Esophagus squamous epithelium (tissue), 5 donors: ENCODE measurements at places on chromosomes 7 and 10.

GRCh38 chr7:104934665-104935064, 79.3 kb upstream of the KMT2E start:
- no peak for DNase-seq

- DNase-seq: no peak
Observed at GRCh38 chr7:159172400-159172799, 27.7 kb upstream of the VIPR2 start.

DNA sequence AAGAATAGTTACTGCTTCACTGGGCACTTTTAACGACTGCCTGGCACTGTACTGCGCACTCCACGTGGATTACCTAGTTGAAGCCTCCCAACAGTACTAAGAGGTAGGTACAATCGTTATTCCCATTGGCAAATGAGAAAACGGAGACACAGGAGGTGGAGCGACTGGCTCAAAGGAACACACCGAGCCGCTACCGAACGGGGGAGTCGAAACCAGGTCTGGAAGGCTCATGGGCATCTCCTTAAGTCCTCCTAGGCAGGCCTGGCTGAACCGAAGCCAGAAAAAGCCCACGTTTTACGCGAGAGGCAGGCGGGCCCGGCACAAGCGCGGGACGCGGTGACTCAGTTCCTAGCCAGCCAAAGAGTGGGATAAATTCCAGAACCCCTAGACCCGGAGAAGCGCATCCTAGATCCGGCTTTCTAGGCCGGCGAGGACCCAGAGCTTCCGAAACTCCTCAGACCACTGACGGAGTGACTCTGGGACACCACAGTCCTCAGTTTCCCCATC, 472 bp downstream of the PDAP1 start:
- no peak for DNase-seq

GRCh38 chr10:77669892-77670291, 32.3 kb upstream of the KCNMA1 start:
- DNase-seq: no peak

- DNase-seq: no peak
Observed at GRCh38 chr10:103792547-103792946, 62.8 kb downstream of the SH3PXD2A start.

DNA sequence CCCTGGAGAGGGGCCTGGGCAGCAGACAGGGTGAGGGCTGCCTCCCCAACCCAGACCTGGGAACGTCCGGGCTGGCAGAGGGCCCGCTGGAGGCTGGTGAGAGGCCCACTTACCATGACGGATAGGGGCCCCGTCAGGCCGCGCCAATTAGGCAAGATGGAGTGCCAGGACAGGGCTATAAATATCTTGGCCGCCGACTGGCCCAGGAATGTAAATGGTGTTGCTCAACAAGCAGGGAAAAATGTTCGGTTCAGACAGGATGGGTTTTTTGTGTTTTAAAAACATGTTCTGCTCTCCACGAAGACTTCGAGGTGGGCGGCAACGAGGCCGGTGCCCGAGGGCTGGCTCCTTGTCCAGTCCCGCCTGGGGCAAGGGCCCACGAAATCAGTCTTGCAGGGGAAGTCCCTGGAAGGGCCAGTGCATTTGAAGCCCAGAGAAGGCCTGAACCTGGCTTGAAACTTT, 35.8 kb upstream of the ELN start:
- DNase-seq: no peak

DNA sequence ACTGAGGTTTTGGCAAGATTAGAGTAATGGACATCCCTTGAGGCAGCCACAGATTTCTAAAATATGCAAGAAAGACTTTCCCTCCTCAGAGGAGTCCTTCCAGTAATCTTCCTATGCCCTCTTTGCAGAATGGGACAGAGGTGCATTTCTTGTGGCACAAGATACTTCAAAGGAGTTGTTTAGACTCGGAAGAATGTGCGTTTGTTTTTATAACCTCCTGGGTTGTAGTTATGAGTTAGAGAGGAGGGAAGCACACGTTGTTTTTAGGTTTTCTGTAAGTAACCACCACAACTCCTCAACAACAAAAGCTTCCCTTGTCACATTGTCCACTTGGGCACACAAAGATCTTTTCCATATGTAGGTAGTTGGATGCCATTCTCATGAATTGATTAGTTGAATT, 78.1 kb upstream of the GLI3 start:
- DNase-seq: no peak

DNA sequence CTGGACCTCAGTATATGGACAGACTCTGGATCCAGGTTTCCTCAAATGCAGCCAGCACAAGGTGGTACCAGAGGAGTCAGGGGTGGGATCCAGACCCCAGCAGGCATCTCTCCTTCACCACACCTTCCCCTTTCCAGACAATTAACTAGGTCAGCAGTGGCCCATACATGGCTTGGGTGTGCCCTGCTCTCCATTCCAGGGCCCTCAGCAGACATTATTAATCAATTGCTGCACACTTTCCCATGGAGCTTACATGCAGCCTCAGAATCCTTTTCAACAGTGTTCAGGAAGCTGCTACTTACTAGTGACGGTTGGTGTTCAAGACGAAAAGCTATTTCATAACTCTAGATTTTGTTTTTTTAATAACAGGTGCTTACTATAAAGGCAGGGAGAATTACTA, 6.0 kb downstream of the COL13A1 start:
- DNase-seq: no peak

DNA sequence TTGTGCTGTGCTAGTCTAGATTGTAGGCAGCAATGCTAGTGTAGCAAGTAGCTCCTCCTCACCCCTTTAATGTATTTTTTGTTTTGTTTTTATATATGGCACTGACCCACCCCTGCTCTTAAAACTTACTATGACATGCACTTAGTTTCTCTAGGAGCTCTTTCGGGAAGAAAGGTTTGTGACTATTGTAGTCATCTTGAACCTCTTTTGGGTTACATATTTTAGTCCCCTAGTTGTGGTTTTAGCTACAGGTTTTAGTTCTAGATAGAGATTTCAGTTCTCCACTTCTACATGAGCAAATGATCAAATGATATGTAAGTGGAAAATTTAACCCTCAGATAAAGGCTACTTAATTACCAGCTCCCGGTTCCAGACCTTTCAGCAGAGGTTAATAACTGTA, 14.9 kb downstream of the MINPP1 start:
- no peak for DNase-seq

DNA sequence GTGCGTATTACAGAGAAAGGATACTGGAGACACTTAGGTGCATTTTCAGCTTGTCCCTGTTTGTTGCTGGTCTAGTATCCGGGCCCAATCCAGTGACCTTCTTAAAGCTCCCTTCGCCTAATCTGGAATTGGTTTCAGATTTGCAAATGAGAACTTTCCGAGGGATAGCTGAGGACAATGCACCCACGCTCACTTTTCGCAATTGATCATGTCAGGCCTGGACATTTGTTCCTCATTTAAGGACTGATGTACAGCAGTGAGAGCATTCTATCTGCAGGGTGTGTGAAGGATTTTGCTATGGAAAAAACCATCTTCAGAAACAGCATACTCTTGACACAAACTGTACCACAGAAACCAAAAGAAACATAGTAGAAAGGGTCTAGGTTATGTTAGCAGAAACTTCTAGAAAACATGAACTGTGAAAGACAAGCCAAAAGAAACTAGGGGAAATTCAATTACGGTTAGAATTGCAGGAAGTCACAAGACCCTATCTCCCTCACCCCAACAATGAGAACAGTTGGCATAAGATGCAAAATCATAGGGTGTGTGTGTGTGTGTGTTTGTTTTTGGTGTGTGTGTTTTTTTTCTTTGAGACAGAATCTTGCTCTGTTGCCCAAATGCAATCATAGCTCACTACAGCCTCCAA, 331.1 kb downstream of the CALN1 start:
- no peak for DNase-seq

- DNase-seq: no peak
Observed at GRCh38 chr7:157545681-157546060, 208.9 kb downstream of the DNAJB6 start.

DNA sequence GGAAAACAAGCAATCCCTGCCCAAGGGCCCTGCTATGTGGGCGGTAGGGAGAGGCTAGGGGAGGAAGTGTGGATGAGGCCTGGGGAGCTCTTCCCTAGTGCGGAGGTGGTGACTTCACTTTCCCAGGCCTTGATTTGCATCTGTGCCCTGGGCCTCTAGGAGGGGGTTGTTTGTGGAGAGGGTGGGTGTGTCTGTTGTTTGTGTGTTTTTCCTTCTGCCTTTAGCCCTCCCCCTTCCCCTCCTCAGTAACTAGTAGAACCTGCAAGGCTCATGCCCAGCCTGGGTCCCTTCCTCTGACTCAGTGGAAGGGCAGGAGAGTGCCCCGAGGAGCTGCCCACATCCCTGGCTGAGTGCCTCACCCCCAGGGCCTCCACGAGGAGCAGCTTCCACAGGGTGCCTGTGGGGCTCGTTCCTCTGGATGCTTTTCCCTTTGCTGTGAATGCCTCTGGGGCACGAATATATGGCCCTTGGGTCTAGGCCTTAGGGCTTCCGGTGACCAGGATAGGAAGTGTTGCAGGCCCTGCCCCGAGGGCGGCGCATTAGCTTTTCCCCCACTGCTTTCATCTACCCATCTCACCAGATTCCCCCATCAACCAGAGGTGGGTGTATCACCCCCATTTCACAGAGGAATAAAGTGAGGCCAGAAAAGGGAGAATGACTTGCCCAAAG, 89.4 kb upstream of the DUSP5 start:
- DNase-seq: no peak

DNA sequence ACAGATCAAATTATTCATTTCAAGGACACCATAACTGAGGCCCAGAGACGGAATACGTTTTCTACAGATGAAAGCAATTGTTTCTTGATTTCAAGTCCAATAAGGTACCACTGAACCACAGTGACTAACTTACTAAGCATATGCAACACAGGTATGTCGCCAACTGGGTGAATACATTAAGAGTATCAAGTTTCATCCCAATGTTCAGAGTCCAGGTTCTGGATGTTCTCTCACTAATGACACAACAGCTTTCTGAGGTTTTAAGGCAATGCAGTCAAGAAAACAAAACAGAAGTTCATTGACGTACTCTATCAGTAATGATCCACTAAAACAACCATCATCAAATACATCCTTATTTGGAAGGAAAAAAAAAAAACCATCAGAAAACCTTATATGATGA, 35.8 kb downstream of the NSUN6 start:
- DNase-seq: no peak

DNA sequence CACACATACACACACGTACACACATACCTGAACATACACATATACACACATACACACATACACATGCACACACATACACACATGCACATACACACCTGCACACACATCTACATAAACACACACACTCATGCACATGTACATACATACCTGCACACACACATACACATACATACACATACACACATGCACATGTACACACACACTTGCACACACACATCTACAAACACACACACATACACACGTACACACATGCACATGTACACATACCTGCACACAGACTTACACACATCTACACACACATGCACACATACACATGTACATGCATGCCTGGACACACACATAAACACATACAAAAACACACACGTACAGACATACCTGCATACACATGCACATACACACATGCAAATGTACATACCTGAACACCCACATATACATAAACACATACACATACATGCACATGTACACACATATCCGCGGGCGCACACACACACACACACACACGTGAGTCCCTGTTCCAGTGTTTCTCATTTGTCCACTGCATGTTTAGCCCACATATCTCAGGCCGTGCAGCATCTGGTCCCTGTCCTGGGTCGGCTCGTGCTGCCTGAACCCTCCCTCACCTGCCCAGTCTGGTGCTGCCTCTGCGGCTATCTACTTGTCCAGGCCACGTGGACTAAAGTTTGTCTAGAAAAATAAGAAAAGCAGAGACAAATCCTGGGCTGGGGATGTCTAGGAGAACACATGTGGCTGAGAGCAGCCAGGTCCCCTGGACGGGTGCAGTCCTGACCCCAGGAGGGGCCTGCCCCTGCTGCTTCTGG, 238.7 kb downstream of the TCERG1L start:
- no peak for DNase-seq

DNA sequence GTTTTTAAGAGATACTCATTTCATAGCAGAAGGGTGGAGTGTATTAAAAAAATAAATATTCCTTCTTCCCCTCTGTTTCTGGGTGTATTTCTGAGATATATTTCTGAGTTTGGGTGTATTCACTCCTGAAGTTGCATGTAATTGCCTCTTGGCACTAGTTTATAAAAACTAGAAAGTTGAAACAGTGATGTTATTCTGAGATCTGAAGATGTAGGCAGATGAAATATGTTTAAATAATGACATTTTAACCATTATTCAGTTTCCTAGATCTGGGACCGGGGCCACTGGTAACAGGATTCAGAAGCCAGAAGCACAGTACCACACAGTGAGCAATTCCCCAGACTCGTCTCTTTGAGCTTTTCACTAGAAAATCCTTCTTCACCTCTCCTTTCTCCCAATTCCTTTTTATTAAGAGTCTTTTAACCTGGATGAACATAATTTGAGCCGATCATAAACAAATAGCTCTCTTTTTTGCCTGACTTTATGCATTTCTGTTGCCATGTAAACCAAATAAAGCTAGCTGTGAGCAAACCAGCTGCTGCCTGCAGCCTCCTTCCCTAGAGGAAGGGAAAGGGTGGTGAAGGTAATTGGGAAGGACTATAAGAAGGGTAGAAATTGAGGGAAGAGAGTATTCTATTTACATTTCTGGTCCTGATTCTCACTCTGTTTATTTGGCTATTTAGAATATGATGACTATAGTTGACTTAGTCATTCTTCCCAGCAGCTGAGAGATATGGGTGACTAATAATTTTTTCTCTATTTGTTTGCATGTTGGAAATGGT, 101.8 kb upstream of the STRIP2 start:
- DNase-seq: no peak

DNA sequence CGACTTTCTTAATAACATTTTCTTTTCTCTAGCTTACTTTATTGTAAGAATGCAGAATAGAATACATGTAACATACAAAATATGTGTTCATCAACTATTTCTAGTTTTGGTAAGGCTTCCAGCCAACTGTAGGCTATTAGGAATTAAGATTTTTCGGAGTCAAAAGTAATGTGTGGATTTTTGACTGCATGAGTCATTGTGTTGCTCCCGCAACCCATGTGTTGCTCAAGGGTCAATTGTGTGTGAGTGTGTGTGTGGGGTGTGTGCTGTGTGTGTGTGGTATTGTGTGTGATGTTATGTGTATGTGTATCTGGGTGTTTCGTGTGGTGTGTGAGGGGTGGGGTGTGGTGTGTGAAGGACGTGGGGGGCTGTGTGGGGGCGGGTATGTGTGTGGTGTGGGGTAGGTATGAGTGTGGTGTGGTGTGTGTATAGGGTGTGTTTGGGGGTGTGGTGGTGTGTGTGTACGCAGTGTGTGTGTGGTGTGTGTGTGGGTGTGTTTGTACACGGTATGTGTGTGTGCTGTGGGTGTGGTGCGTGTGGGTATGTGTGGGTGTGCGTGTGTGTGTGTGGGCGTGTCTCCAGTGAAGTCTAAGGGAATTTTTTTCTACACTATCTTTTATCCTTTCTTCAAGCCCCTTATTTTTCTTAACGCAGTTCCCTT, 60.5 kb downstream of the RSU1 start:
- no peak for DNase-seq

DNA sequence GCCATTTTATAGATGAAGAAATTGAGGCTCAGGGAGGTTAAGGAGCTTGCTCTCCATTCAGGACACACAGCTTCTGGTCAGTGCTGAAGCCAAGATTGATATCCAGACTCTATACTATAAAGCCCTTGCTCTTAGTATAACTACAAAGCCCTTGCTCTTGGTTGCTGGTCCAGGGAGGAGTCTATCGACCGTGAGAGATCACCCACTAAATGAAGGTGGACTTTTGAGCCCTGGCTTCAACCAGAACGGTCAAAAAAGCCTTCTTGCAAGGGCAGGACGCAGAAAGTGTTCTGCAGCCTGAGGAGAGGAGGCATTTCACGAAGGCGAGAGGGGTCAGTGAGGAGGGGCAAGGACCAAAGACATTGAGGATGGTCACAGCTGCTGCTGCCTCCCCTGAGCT, 176.3 kb downstream of the CYP26A1 start:
- no peak for DNase-seq

GRCh38 chr10:30639946-30640786, 10.6 kb upstream of the LYZL2 start:
- no peak for DNase-seq
